ENCODE measurements at places on chromosomes 11 and 22.

DNA sequence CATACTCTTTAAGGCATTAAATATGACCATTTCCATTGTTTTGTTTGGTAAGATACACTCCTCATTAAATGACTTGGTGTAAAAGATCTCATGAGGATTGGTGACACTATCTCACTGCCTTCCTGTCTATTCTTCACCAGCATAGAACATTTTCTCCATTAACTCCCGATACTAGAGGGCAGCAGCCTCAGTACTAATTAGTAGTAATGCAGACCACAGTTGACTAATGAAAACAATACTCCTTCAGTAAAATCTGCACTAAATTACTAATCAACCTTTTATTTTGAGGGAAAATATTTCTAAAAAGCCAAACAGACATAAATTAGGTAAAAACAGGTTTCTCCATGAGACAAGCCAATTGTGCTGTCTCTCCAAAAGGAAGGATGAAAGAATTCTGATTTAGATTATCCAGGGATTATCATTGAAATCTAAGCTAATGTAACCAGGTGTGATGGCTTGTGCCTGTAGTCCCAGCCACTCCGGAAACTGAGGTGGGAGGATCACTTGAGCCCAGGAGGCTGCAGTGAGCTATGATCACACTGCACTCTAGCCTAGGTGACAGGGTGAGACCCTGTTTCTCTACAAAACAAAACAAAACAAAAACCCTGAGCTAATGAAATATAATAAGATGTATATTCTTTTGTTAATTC is 9.4 kb downstream of the PGM2L1 start:
- peak; percentile 88 for ATAC-seq

- no peak for ATAC-seq
These were observed 147.5 kb downstream of the LDLRAD3 start for GRCh38 chr11:36091256-36091811.

GRCh38 chr11:72240461-72241290 is 3.3 kb downstream of the PHOX2A start:
- peak; percentile 4 for ATAC-seq

- no peak for ATAC-seq
These were observed 34.5 kb downstream of the IGSF9B start for GRCh38 chr11:133922078-133922870.

- peak; percentile 71 for ATAC-seq
These were observed 12.4 kb upstream of the TMEM123 start for GRCh38 chr11:102464859-102465500.

DNA sequence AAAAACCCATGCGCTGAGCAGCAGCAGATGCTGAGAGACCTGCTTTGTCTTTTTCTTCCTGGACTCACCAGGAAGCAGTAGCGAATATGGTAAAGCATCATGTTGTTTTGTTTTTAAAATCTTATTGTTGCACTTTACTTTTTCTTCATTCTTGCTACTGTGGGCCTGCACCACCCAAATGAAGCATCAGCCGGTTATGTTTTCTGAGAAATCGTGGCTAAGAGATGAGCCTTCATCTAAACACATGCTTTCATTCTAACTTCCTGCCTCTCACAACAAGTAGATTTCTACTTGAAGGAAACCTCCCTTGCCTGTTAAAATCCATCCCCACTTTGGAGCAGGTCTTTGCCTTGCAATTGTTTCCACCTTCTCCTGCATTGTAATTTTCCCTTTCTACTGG is 1025.9 kb downstream of the NTM start:
- ATAC-seq = no peak

DNA sequence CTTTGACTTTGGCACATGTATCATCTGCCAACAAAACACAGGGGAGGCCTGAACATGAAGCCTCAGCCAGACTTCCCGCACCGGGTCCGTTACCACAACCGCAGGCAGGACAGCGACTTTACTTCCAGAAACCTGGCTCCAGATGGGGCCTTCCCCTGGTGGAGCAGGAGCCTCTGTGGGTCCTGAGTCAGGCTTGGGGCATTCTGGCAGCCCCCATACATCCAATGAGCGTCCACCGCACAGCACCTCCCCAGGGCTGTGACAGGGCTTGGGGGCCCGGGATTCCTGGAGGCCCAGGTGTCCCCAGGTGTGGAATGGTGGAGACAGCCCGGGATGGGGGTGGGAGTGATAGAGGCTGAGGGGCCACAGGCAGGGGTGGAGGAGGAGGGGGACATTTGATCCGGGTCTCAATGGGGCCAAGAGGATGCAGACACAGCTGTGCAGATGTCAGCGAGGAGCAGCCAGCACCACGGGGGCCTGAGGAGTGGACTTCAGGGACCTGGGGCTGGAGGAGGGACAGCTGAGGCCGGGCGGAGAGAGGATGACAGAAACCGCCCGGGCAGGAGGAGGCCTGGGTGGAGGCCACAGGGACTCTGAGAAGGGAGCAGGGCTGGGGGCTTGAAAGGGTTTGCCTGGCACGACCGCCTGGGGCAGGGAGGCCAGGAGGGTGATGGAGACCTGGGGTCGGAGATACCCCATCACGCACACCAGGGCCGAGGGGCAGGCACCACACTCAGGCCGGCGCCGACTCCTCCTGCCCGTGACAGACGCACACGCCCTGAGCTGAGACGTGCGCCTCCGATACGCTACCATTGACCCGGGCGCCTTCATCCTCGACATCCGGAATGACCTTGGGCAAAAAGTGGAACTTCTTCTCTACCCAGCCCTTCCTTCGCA is 8.6 kb downstream of the TTLL8 start:
- ATAC-seq = no peak

GRCh38 chr11:134142536-134142935 is 73.7 kb downstream of the JAM3 start:
- no peak for ATAC-seq

DNA sequence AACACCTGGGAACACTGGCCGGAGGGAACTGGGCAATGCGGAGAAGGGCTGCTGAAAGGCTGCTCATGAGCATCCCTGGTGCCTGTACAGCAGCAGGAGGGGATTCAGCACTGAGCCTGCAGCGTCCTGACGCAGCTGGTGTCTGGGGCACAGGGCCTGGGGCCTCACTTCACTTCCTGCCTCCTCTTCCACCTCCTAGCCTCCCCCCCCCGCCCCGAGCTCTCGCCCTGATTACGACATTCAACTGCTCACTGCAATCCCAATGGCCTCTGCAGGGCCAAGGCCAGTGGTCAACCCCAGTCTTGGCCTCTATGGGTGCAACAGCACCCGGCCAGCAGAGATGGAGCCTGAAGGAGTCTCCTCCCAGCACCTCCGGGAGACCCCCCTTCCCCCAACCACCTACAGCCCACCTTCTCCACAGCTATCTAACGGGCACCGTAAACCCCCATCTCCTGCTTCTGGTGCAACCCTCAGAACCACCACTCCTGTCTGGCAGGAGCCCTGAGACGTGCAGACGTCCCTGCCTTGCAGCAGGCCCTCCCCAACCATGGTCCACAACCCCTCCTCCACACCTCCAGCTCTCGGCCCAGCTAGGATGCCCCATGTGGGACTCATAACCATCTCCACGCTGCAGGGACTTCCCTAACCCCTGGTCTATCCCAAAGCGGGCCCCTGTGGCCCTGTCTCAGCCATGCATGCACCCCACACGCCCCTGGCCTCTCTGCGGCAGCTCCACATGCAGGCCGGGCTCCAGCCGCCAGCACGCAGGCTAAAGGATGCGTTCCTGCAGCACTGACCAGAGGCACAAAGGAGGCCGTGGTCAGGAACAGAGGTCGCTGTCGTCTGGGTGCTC is 38.2 kb downstream of the BRD1 start:
- peak; percentile 58 for ATAC-seq

All from activated T-helper 17 cell treated with anti-CD3 and anti-CD28 coated beads, Interleukin-2, amount 50 U/mL, for 72 hours (primary cell).